ENCODE measurements at places on chromosomes 7 and 10.

DNA sequence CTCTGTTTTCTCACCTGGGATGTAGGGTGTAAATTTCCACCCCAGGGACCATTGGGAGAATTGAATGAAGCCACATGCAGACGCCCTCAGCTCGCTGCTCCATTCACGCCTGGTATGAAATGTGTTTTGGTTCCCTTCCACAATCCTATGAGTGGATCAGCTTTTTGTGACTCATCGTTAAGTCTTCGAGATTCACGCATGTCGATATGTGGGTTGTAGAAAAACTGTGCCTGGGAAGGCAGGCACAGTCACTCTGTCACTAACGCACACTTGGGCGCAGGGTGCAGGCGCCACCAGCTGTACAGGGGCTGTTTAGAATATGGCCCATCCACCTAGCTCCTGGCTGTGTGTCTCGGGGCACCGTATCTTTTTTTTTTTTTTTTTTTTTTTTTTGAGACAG is 64.2 kb upstream of the SH2B2 start:
- no peak for DNase-seq

GRCh38 chr7:107860279-107860961 is 30.6 kb upstream of the DLD start:
- DNase-seq = no peak

GRCh38 chr10:82377608-82378007 is 502.6 kb downstream of the NRG3 start:
- no peak for DNase-seq

DNA sequence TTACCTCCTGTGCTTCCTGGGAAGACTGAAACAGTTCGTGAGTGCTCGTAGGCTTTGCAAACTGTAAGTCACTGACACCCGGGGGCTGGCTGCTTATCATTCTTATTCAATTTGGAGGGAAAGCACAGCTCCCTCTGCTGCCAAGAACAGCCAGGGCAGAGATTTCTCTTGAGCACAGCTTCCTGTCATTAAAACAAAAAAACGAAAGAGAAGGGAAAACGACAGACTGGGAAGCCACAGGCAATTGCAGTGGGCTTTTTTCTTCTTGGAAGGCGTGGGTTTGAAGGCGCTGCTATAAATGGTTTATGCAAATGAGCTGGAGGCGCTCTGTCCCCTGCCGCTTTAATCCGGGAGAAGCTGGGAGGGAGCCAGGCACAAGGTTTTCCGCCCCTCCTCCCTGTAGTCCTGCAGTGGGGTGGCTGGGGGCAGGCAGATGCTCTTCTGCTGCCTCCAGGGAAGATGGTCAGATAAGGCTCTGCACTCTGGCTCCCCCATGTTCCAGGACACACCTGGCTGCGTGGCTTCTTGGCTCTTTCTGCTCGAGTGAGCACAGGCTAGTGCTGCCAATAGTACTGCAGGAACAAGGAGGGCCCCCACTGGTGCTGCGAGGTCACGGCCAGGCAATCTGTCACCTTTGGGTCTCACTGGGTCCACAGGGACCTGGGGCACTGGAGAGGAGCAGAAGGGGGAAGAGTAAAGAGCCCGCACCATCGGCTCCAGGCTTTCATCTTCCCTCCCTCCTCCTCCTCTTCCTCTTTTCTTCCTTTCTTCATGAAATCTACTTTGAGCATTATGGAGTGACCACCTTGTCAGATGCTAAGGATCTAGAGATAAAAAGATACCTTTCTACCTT is 49.5 kb downstream of the NEURL1 start:
- peak; percentile 29 for DNase-seq

GRCh38 chr7:131568510-131568909 is 12.1 kb upstream of the PODXL start:
- no peak for DNase-seq

DNA sequence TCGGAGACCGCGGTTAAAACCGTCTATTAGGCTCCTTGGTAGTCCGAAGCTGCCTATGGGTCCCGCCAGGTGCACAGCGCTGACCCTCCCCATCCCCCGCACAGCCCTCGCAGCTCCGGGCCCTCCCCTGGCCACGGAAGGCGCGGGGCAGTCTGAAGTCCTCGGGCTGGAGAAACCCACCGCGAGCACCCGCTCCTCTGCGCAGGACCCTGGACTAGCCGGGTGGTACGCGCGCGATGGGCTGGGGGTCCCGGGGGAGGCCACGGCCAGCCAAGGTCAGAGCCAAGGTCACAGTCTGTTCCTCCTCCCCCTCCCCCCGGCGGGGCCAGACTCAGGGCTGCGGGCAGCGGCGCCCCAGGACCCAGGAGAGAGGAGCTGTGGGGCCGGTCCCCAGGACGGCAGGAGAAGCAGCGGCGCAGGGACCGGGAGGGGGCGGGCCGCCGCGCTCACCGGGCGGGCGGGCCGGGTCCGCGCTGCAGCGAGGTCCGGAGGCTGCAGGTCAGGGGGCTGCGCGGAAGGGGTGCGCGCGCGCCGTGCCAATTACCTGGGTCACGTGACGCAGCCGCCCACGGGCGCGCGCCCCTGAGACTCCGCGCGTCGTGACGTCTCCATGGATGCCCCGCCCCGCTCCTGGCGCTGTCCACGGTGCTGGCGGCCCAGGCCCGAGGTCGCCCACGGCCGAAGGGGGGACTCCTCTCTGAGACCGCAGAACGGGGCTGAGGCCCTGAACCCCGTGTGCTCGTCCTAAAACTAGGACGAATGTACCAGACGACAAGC is at the start of gene OGDHL:
Gene OGDHL (minus strand): TSS at position 535 of the 777 bp plus-strand sequence. CDS start 3,731 bp downstream, outside the sequence.
- peak; percentile 80 for DNase-seq

- DNase-seq = peak; percentile 28
Observed at GRCh38 chr10:129332476-129332875, 134.6 kb upstream of the MGMT start.

GRCh38 chr7:106462365-106462859 is 177.6 kb upstream of the NAMPT start:
- peak; percentile 8 for DNase-seq

GRCh38 chr7:37516664-37517063 is 68.0 kb upstream of the ELMO1 start:
- no peak for DNase-seq

DNA sequence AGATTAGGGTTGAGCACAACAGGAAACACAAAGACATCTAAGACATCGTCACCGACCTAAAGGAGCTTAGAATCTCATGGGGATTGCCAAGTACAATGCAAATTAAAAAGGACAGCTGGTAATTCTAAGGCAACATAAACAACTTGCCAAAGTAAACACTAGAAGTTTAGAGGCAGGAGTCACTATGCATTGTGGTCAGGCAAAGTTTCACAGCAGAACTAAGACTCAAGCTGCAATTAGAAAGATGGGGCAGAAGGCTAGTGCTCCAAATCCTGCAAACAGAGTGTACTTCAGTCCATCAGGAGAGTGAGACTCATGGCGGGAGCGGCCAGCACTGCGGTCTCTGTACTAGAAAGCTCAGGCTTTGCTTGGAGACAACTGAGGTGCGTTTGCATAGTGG is 52.7 kb downstream of the HIPK2 start:
- DNase-seq = no peak

- DNase-seq = no peak
Observed at GRCh38 chr7:20030915-20031362, 186.2 kb downstream of the MACC1 start.

GRCh38 chr10:104255311-104255981 is 754 bp downstream of the GSTO1 start:
- DNase-seq = no peak

- DNase-seq = no peak
Observed at GRCh38 chr7:103932389-103932788, 57.1 kb downstream of the RELN start.

DNA sequence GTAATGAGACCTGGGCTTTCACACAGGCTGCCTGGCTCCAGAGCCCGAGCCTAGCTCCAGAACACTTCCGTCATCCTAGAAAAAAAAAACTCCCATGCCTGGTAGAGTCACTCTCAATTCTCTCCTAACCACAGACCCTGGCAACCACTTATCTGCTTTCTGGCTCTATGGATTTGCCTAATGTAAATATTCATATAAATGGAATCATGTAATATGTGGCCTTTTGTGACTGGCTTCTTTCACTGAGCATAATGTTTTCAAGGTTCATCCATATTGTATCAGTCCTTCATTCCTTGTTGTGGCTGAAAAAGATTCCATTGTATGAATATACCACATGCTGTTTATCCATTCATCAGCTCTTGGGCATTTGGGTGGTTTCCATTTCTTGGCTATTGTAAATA is 167.7 kb upstream of the MKLN1 start:
- no peak for DNase-seq

DNA sequence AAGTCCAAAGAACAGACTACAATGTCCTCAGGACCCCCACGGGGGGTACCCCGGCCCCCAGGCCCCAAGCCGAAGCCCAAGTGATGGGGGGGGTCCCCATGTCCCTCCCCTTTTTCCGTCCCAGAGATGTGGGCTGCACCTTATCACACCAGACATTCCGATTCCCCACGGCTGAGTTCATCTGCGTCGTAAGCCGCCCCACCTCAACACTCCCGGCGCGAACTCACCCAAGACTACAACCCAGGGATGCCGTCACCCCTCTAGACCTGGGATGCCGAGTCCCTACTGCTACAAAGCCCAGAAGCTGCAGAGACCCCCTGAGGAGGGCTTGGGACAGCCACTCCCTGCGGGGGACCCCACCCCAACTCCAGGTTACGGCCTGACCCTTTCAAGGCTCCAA is 14.5 kb downstream of the PDGFA start:
- no peak for DNase-seq

- no peak for DNase-seq
Observed at GRCh38 chr7:14583518-14583917, 319.0 kb downstream of the DGKB start.

DNA sequence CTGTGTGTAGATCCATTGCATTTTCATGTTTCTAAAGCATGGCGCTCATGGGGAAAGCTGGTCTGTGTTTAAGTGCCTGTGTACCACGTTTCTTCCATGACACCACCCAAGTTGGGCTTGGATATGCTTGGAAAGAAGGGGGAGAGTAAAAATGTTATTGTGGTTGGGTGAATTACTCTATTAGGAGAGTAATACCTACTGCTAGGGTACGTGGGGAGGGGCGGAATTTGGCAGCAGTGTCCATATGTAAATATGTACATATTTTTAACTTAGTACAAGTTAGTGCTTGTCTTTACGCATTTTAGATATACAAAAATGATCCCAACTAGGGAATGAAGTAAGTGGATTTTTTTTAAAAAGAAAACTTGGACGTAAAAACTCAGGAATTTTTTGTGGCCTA is 42.9 kb upstream of the SAMD8 start:
- no peak for DNase-seq

DNA sequence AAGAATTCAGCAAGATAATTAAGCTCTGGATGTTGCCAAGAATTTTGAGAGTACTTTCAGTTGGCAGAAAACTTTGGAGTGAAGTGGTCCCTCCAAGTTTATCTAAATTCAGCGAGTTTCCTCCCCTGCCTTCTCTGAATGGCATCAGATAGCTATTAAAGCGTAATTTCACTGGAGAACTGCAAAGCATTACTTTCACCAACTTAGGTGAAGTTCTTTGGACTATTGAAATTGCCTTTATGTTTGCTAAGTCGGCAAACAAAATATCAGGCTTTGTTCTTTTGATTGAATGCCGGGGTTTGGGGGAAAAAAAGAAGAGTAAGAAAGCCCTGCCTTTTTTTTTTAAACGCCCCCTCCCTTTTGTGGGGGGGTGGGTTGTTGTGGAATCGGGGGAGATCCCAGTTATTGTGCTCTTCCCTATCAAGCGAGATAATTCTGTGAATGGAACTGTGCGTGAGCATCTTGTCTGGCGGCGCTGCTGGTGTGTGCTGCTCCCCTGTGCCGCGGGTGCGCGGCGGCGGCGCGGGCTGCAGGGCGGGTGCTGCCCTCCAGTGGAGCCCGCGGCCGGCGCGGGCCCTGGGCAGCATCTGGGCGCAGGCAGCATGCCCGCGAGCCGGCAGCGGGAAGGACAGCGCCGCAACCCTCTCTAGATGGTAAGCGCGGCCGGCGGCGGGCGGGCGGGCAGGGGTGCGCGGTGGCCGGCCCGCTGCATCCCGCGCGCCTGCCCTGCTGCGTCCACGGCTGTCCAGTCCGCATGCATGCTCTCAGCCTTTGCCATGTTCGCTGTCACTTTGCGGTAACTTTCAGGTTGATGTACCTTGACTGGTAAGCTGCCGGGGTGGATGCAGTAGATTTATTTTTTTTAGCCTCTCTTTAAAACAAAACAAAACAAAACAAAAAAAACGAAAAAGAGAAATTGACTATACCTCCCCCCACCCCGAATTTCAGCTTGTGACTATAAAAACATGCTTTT is 176.5 kb downstream of the TCF7L2 start:
- DNase-seq = peak; percentile 66

GRCh38 chr10:97096261-97097083 is 89.3 kb downstream of the SLIT1 start:
- no peak for DNase-seq

DNA sequence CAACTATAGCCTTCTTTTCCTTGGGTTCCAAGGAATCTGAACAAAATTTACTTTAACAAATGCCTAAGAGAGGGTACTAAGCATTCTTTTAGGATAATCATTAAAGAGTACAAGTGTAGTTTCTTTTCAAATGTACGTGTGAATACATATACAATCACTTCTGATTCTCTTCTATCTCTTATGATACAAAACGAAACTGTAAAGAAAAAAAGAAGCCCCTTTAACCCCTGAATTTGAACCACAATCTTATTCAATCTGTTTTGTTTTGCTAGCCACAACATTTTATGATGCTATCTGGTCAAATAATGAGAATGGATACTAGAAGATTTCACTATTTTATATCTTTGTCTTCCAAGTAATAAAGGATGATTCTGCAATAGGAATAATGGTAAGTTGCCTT is 48.7 kb downstream of the SIRT1 start:
- DNase-seq = no peak

DNA sequence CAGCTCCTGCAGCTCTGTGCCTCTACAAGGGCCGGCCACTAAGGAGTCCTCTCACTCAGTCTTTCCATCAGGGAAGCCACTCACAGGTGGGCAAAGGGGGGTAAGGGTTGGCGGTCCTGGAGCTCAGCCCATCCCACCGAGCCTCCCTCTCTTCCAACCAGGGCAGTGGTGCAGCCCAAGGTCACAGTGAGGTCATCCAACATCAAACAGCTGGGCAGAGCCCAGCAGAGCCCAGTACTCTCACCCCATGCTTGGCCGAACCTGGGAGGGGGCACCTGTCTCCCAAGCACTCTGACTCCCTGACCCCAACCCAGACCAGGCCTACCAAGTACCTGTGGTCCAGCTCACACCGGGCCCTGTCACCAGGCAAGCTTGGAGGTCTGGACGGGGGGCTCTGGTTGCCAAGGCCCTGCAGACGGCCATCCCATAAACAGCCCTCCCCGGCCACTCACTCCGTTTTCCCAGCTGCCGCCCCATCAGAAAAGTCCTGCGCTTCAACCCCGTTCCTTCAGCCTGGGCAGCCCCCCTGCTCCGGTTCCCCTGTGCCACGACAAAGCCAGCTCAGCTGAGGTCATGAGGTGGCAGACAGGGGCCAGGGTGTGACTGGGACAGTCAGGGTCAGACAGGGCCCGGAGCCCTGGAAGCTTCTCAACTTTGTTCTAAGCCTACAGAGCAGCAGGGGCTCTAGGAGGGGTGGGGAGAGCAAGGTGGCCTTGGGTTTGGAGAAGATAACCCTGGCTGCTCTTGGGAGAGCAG is 27.5 kb downstream of the PDGFA start:
- DNase-seq = no peak

- DNase-seq = no peak
Observed at GRCh38 chr10:7507887-7508726, 97.3 kb upstream of the SFMBT2 start.
